Activated CD4-positive, alpha-beta T cell treated with anti-CD3 and anti-CD28 coated beads for 24 hours (primary cell): ENCODE measurements at places on chromosomes 5 and 9.

GRCh38 chr9:134722120-134722701 lies 80.6 kb downstream of the COL5A1 start:
- no peak for DNase-seq

DNA sequence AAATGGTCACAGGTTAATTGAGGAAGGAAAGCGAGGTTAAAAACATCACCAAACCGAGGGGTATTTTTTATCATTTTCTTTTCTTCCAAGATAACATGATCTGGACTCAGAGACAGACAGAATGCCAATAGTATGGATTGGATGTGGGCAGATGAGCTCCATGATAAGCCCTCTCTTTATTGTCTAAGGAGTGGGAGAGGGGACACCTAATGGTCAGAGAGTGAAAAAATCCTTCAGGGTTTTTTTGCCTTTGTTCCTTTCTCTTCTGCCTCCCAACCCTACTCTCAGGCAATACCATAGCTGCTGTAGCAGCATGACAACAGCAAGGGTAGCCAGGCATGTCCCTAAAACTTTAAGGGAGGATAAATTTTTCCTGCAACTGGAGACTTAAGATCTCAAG lies 94.7 kb downstream of the DIRAS2 start:
- DNase-seq: no peak

DNA sequence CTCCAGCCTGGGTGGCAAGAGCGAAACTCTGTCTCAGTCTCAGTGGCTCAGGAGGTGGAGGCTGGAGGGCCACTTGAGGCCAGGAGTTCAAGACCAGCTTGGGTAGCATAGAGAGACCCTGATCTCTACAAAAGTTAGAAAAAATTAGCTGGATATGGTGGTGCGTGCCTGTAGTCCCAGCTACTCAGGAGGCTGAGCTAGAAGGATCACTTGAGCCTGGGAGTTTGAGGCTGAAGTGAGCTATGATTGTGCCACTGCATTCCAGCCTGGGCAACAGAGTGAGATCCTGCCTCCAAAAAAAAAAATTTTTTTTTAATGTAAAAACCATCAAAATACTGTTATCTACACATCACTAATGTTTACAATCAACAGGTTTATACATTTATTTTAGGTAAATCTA lies 24.6 kb downstream of the DENND4C start:
- no peak for DNase-seq

DNA sequence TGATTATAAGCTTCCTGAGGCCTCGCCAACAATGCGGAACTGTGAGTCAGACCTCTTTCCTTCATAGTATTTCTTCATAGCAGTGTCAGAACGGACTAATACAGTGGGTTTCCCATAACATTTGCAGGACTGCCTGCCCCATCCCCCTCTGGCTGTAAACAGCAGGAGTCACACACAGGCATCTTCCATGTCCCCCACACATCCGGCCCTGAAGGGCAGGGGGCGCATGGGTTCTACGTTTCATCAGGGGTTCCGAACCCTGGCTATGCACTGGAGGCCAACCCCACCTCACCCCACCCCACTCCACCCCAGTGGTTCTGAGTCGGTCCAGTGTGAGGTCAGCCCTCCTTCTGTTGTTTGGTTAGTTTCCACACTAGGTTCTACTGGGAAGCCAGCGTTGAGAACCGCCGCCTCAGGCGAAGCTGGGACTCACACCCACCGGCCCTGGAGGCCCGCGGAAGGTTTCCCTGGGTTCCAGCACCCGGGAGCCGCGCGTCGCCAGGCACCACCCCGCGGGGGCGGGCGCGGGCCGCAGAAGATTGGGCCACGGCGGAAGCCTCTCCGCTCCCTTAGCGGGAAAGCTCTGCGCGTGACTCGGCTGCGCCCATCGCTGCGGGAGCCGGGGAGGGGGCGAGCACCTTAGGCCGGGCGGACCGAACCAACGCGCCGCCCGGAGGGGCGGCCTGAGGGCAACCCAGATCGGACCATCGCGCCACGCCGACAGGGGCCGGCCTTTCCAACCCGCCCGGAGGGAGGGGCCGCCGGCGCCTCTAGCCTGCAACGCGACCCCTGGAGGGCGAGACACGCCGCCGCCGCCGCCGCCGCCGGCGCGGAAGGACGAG lies at the start of gene RUSC2:
TSS of gene RUSC2 (plus strand) at position 799 of the 842 bp plus-strand sequence. CDS start 56,411 bp downstream, outside the sequence.
- no peak for DNase-seq
